ENCODE measurements at places on chromosomes 6 and 20.
A peak's percentile ranks its signal among the peaks of the same experiment; 100 is the strongest.

GRCh38 chr6:107560657-107561056 is 70.7 kb downstream of the SOBP start:
- DNase-seq, result no peak

DNA sequence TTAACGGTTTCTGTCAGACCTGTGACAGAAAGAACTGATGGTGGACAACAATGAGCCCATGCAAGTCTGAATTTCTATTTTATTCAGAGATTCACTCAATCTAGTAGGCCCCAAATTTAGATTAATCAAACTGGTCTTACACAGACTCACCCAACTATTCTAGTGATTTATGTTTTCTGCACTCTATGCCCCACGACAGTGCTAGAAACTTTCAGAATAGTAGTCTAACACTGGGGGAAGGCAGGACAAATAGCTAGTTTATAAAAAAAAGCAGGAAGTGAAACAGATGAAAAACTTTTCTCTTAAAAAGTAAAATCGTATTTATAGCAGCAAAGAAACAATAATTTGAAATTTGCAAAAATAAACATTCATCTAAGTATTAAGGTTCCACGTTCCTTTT is 5.0 kb downstream of the TCP11 start:
- no peak for DNase-seq

- DNase-seq, result no peak
These were observed 176.2 kb upstream of the SASH1 start for GRCh38 chr6:148166339-148166968.

DNA sequence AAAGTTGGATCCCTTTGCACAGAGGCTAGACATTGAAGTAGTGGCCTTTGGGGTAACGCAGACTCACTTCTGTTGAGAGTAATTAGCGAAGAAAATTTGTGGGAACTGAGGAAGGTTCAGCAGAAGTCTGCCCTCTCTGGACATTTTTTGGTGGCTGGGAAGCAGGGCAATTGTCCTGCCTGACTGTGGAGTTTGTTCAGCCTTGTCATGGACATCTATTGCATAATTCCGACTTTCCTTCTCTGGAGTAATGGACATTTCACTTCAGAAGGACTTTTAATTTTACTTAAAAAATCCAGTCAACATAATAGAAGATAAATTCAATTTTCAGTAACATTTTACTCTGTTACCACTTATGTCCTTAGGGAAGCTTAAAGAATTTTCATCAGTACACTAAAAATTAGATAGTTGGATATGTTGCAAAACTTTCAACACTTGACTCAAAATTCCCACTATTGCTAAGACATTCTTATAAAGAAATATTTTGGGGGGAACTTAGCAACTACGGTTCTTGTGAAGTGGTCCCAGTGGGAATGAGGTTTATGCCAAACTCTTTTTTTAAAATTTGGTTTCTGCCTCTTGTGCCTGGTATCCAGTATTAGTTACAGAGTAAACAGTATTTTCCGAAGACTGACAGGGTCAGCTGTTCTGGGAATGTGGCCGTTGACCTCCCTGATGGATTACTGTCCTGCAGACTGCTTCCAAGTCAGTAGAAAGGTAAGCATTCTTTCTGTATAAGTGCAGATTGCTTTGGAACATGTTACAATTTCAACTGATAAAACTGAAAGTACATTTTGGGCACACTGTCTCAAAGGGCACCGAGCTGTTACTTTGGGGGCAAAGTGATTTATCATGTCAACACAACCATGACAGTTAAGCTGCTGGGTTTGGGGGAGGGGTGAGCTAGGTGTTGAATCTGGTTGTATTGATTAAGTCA is 100.6 kb upstream of the MLIP start:
- DNase-seq, result no peak

GRCh38 chr20:17014756-17015366 is 212.0 kb upstream of the PCSK2 start:
- DNase-seq, result no peak

GRCh38 chr6:146595972-146596731 is 2.6 kb upstream of the ADGB start:
- no peak for DNase-seq

DNA sequence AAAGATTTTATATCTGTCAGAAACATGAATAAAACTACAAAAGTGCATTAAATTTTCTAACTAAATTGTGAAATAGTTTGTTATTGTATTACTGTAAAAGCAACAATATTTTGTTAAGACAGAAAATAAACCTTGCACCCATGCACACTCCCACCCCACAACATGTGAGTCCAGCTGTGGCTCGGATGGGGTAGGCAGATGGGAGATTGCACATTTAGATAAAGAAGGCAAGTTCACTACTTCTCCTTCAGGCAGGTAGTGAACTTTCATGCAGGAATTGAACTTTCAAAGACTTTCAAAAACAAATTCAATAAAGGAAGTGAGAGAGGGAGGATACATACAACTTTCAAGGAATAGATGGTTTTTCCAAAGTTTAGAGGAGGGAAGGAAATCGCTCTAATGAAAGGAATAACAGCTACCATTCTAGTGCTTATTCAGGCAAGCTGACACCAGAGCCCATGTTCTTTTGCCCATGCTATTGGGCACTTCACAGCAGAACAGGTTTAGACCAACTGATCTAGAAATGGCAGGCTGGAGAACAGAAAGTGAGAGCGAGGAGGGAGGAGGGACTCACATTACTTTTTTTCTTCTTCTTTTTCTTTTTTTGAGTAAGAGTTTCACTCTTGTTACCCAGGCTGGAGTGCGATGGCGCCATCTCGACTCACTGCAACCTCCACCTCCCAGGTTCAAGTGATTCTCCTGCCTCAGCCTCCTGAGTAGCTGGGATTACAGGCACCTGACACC is 28.5 kb downstream of the SF3B5 start:
- no peak for DNase-seq

DNA sequence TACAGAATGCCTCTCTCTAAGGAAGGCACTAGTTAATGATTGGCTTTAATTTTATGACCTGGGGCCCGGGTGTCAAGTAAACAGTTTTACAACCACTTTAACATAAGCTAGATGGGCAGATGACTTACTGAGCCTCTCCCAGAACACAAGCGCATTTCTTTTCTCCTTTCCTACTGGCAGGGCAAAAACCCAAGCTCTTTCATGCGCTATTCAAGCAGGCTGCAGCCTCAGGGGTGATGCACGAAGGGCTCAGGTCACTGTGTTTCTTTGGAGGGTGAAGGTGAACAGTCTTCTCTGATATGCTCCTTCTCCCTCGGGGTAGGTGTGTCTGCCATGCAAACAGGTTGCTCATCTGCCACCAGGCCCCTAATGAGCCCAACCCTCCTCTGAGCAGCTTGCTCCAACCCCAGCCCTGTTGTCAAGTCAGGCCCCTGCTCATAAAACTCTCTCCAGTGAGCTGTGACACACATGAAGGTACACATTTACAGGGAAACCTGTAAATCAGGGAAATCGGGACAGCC is 73.5 kb upstream of the CDH4 start:
- DNase-seq, result no peak

DNA sequence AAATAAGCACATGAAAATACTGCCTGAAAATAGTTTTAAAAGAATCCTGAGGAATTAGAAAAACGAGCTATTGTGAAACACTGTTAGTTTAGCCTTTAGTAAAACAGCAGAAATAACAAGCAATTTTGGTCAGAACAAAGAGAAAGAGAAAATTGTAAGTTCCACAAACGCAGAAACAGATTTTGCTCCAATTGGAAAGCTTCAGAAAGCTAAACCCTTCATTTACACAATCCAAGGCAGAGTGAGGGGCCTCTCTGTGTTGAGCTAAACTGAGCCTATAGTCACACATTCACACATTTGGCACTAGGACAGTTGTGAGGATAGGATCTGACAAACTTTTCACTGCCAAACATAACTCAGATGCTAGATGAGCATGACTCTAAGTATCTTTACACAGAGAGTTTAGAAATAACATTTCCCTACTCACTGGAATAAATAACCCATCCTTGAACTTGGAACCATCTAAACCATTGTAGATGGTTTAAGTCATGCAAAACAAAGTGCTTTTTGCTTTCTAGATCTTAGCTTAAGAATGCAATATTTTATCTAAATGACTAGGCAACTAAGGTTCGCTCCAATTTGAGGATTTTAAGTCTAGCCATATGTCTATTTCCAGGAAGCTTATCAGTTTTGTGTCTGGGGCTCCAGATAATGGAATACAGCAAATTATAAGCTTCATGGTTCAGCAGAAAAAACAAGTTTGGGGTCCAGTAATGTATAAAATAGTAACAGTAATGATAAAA is 122.6 kb downstream of the SGK1 start:
- no peak for DNase-seq

- DNase-seq, result no peak
These were observed 3.1 kb downstream of the TRAF3IP2 start for GRCh38 chr6:111602481-111603011.

DNA sequence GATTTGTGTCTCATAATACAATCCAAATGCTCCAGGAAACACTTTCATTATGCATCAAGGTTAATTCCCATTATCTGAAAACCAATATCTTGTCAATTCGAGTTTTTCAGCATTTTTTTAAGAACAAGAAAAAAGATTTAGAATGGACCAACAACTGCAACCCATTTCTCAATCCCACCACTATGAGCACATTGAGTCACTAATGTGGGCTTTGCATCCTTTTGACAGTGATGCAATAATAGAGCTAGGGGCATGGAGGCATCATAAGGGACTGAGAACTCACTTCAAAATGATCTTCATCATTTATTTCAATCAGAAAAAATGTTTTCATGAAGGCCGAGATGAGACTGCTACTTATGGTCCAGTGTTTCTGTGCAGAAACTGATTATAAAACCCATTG is 74.8 kb upstream of the DEFB112 start:
- no peak for DNase-seq

DNA sequence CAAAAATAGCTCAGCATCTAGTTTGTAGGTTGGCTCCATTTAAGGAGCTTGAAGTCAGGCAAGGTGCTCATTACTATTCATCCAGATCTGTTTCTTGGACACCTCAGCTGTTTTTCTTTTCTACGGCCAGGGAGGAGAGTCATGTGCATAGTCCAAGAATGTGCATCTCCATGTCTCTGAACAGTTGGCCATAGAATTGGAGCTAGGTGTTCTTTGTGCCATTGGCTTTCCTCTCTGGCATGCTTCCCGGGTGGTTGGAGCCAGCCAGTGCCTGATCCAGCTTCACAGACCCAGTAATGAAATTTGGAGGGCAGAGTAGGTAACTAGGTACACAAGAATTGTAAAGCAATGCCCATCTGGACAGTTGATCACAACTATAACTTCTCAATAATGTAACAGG is 21.6 kb downstream of the EYA4 start:
- no peak for DNase-seq

- no peak for DNase-seq
These were observed 936.7 kb upstream of the CITED2 start for GRCh38 chr6:140311146-140311545.

DNA sequence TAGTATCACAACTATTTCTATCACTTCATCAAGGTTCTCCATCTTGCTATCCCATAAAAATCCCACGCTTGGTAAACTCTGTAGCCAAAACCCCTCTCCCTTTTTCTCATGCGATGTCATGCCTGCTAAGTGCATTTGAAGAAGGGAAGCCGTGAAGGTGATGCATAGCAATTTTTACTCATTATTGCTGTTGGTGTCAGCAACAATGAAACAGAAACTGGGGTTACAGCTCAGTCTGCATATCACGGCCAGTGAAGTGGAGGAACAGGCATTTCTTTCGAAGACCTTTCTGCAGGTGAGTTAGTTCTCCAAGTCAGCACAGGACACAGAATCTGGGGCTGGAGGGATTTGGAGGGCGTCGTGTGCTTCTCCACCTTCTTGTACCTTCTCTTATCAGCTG is 5.8 kb downstream of the UNC93A start:
- DNase-seq, result no peak

DNA sequence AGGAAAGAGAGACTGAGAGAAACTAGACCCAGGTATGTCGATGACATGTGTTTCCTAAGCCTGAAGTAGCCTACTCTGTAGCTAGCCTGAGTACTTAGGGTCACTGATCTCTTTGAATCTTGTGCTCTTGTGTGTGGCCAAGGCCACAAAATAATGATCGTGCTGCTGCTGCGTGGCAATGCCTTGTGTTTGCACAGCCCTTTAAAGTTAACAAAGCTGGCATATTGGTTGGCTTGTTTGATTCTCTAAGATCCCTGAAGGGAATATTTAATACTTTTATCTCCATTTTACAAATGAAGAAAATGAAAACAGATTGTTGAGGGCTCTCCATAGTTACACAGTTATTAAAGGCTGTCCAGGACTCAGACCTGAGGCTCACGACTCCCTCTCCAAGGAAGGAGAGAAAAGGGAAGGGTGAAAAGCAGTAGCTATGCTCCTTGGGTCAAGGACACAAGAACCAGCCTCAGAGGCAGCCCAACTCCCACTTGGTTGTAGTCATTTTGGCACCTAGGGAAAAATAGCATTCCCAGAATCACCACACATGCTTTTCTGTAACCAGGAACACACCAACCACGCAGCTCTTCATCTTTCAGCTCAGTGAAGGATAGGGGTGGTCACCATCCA is 130.7 kb downstream of the LRFN2 start:
- no peak for DNase-seq

- no peak for DNase-seq
These were observed 12.5 kb downstream of the CCN5 start for GRCh38 chr20:44727651-44728050.

- no peak for DNase-seq
These were observed 17.5 kb downstream of the NRN1 start for GRCh38 chr6:5989141-5989723.

GRCh38 chr6:106380407-106380806 is 19.9 kb downstream of the CRYBG1 start:
- no peak for DNase-seq

DNA sequence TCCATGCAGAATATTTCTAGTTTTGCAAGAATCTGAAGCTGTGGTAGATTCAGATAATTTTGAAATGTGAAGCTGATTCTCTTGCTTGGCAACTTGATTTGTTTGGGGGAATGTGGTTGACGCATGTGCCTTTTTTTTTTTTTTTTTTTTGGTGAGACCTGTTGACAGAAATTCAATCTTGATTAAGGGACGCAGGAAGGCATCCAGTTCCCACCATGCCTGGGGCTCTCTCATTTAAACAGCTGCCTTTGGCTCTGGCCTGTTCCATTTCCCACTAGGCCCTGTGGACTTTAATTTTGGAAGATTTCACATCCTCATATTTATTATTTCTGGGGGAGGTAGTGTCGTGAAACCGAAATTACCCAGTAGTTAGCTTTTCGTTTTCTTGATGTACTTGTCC is 8.6 kb downstream of the TPX2 start:
- DNase-seq, result no peak

GRCh38 chr20:9616833-9617461 is 102.6 kb downstream of the LAMP5 start:
- peak; percentile 18 for DNase-seq

- no peak for DNase-seq
These were observed 24.4 kb downstream of the IL22RA2 start for GRCh38 chr6:137149035-137149393.

Measured in NCI-H187 (cell line).